ENCODE measurements at places on chromosomes 3 and 15. TPM values are rescaled to one million over a fixed set of nuclear protein-coding genes. Genes with fewer than 3 reads are reported as not detected.

The VPS13C gene
- total RNA-seq, result 48.9 TPM

DNA sequence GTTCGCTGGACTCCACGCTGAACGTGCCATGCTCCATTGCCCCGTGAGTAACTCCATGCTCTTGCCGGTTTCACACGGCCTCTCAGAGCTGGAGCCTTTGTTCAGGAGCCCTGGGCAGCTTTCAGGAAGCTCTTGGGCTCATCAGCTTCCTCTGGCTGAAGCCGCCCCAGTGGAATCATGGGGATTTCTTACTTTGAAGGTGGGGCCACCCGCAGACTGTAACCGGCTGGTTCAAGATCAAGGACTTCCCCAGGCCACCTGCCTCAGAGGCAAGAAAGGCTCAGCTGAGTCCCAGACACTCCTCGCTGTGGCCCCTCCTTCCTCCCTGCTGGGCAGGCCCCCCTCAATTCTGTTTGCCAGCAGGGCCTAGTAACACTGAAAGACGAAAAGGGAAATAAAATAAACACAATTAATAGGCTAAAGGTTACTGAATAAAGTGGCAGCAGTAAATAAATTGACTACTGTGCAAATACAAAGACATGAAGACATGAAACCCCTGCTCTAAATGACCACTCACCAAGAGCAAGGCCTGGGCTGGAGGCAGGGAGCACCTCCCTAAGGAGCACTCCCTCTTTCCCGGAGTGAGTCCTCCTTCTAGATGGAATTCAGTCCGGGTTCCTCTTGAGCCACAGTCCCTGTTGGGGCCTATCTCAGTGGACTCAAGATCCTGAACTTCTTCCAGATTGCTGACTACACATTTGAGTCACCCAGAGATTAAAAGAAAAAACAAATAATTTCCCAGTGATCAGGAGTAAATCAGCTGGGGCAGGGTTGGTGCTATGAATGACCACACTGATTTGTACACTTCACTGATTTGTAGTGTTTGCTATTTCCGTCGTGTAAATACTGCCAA lies 51.0 kb downstream of the ZDHHC19 start:
- peak; percentile 58 for DNase-seq

GRCh38 chr3:134718726-134719125 lies 67.9 kb upstream of the KY start:
- DNase-seq, result no peak

The CCR8 gene
- total RNA-seq, result not detected

The IL17RE gene
- 22.7 TPM for total RNA-seq

DNA sequence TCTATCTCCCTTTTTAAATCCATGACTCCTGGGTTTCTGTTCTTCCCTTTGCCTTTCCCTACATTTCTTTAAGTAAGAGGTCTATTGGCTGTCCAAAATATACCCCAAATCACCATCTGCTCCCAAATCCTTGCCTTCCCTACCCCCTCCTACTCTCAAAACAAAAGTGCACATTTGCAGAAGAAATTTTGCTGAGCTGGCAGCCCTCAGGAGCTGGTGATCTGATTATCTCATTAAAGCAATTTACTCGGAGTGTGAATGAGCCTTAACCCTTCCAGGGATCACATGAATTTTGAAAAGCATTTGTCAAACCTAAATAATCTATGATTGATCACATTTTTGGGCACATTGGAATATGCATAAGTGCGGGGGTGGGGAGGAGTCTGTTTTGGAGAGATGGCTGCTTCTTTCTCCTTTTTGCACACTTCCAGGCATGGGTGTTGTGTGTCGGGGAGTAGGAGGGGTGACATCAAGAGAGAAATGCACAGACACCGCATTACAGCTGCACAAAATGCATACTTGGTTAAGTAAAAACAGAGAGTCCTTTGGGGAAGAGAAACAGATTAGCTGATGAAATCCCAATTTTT lies 892.6 kb downstream of the TUSC7 start:
- no peak for DNase-seq

DNA sequence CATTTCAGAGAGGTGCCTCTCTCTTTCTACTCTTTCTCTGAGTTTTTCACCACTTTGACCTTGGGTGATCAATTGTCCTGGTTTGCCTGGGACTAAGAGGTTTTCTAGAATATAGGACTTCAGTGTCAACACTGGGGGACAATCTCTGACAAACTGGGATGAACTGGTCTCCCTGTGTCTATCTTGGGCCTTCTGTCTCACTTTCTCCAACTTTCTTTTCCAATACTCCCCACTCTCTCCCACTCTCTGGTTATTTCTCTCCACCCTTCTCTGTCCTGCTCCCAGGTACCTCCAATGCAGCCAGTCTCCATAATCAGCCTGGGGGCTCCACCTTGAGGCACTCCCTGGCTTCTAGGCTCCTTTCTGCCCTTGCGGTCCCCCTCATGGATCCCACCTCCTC lies 4.7 kb upstream of the ITGA11 start:
- DNase-seq, result no peak

DNA sequence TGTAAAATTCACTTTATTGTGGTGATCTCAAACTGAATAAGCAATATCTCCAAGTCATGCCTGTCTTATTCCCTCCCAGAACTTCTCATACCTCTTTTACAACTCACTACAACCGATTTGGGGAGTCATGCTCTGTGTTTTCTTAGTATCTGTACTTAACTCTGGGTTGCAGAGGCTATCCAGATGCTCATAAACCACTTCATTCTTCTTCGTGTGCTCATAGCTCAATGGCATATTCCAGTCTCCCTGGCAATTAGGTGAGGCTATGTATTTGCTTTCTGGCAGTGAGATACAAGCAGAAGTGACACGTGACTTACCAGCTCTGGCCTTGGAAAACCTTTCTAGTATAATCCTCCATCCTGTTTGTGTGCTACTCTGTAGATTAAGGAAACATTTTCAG lies 360.9 kb downstream of the ZNF385D start:
- no peak for DNase-seq

DNA sequence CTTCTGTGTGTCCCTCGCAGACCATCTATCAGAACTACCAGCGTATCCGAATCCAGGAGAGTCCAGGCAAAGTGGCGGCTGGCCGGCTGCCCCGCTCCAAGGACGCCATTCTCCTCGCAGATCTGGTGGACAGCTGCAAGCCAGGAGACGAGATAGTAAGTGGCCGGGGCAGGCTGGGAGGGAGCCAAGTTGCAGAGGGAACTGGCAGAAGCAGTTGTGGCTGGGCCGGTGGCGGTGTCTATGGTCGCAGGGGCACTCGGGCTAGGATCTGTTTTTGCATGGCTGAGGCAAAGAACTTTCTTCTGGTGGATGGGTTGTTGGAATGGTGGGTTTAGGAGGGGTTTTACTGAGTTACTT lies 10.1 kb downstream of the MCM2 start:
- no peak for DNase-seq

The SI gene
- not detected for total RNA-seq

- DNase-seq, result peak; percentile 61
Observed at GRCh38 chr3:30319713-30320112, 286.7 kb upstream of the TGFBR2 start.

DNA sequence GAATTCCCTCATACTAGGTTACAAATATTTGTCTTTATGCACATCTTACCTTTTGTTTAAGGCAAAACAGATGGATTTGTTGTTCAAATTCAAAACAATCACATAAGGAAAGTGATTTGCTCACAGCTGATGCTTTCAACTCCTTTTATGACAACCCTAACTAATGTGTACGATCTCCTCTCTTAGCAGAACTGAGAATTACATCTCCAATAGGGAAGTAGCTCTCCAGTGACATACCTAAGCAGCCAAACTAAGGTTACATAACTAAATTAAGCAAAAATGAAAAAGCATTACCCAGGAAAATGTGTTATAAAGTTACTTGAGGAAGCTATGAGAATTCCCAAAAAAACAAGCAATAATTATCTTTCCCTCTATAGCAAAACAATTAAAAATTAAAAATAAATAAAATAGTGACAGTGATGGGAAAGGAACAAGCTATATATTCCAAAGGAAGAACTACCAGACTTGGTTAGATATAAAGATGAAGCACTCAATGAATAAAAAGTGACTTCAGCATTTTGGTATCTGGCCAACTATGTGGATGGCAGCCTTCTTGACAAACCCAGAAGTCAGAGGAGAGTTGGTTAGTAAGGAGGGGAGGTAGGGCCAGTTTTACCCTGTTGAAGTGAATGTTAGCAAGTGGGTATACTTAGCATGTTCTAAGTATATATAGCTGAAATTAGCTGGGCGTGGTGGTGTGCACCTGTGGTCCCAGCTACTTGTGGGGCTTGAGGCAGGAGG lies 32.4 kb downstream of the PEAK1 start:
- no peak for DNase-seq

- no peak for DNase-seq
Observed at GRCh38 chr3:141184430-141184829, 47.2 kb upstream of the PXYLP1 start.

The NANOGP8 gene
- not detected for total RNA-seq

GRCh38 chr15:78641102-78641748 lies at the start of gene CHRNB4:
TSS of gene CHRNB4 (minus strand) at chr15:78641210. CDS start at chr15:78641133, 77 bp downstream.
- DNase-seq, result peak; percentile 44

The THUMPD3 gene
- 48.8 TPM for total RNA-seq

DNA sequence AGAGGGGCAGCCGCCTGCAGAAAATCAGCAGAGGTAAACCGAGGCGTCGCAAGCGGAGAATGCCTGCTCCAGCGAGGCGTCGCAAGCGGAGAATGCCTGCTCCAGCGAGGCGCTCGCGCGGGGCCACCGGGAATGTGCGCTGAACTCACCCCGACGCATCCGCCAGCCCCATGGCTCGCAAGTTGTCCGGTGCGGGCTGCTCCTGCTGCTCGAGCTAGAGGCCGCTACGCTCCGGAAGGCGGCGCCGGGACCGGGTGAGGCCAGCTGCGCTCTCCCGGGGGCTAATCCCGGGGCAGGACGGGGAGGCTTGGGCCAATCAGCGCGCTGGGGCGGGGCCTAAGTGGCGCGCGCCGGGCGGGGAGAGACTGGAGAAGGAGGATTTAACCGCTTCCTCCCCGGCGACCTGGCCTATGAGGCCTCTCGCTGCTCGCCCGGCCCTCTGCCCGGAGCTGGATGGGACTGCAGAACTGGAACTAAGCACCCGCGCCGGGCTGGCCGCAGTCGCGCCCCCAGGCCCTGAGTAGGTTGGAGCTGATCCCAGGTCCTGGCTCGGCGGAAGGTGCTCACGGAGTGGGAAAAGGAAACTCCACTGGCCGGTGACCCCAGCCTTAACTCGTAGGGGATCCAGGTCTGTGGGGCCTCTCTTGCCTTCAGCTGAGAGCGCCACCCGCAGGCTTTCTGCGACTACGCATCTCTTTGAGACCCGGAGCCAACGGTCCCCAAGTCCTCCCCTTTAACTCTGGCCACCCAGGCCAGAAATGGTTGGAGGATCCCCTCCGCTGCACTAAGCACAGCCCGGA lies at the start of gene SLC26A6:
TSS of gene SLC26A6 (minus strand) at position 240 of the 800 bp plus-strand sequence. CDS start at position 172, 68 bp downstream.
- DNase-seq, result peak; percentile 97

The ANKDD1A gene
- total RNA-seq, result 14.2 TPM

- no peak for DNase-seq
Observed at GRCh38 chr3:183274609-183275008, 21.6 kb downstream of the B3GNT5 start.

The FOXB1 gene
- total RNA-seq, result 2.2 TPM

DNA sequence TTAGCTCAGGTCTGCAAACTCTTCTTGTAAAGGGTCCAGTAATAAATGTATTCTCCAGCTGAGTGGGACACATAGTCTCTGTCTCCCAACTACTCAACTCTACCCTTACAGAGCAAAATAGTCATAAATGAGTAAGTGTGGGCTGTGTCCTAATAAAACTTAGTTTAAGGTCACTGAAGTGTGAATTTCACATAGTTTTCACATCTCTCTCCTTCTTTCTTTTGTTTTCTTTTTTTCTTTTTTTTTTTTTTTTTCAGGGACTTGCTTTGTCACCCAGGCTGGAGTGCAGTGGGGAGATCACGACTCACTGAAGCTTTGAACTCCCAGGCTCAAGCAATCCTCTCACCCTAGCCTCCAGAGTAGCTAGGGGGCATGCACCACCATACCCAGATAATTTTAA lies 1.9 kb upstream of the ACTL6A start:
- DNase-seq, result no peak

DNA sequence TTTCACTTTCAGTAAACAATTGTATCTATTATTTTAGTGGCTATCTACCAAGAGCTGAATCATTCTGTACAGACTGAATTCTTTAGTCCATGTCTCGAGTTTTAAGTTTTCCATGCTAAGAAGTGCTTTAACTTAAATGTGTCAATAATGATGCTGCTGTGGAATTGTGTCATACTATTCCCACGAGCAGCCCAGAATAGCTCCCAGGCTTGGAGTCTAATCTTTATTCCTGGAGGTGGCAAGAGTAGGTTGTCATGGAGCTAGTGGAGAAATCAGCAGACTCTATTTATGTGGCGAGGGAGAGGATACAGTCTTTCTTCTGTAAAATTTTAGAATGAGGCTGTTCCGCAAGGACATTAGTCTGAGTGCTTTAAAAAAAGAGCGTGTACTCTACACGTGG lies 207.2 kb downstream of the ROBO2 start:
- DNase-seq, result no peak

The SLC12A8 gene
- 30.7 TPM for total RNA-seq

- DNase-seq, result no peak
Observed at GRCh38 chr15:25790000-25790660, 73.0 kb downstream of the ATP10A start.

DNA sequence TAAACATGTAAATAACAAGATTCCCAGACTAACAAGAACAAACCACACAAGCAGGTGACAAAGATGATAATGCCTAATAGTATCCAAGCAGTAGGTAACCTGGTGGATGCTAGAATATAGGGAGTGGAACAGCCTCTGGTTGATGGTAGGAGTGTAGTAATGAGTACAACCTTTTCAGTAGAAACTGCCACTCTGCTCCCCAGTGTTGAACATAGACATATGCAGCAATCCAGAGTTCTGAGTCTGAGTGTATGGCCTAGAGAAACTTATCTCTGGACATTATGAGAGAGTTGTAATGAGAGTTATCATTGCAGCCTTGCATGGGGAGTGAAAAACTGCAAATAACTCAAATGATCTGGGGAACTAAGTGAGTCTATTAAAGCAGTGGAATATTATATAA lies 76.1 kb upstream of the ACAD9 start:
- DNase-seq, result no peak

All from PC-9 (cell line).